RWPE1 (cell line): ENCODE measurements at places on chromosomes 4 and X.

DNA sequence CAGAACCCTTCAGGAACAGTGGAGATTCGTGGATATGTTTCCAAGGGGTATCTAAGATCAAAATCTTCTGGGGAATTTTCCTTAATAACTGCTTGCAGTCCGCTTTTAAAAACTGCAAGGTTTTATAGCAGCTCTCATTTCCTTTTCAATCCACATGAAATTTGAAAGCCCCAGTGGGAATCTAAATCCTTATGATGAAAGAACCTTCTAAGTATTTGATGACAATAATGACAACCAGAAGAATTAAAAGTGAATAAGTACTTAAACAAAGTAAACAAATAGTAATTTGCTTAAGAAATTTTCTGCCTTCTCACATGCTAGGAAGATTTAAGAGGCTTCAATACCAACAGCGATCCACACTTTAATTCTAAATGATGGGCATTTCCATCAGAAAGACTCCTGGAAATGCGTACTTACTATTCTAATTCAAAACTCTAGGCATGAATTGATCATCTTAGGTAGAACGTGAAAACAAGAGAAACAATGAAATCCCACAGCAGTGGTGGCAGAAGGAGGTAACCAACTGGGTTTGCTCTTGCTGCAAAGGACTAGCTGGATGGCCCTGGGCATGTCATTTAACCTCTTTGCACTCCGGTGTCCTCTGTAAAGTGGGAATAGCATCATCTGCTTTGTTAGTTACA, 37.6 kb upstream of the S100G start:
- no peak for DNase-seq

DNA sequence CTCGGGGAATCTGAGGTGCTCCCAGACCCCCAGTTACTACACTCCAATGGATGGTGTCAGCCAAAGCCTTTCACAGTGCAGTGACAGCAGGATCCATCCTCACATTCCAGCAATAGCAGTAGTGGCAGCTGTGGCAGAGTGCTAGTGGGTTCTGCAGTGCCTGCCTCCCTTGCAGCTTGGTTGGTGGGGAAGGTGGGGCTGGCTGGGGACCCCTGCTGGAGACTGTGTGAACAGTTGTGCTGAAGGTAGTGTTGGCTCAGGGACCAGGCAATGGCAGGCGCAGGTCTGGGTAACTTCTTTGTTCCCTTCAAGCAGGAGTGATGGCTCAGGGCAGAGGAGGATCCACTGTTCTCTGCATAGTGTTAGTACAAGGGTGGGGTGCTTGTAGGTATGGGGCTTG, 343.7 kb upstream of the TRAM1L1 start:
- no peak for DNase-seq

DNA sequence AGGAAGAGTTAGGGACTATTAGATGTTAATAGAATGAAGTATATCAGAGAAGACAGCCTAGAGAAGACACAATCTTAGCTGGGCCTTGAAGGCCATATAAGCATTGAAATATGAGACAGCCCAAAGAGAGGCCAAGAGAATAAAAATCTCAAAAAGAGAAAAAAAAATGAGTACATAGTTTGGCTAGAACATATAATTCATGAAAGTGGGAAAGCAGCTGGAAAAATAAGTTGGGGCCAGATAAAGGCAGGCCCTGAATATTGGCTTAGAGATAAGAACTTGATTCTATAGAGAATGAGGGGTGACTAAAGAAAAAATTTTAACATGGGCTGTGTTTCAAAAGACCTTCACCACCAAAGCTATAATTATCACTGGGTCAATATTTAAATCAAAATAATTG, 7.4 kb upstream of the UTP3 start:
- no peak for DNase-seq

GRCh38 chrX:12058087-12058486, 80.2 kb upstream of the FRMPD4 start:
- DNase-seq = no peak

DNA sequence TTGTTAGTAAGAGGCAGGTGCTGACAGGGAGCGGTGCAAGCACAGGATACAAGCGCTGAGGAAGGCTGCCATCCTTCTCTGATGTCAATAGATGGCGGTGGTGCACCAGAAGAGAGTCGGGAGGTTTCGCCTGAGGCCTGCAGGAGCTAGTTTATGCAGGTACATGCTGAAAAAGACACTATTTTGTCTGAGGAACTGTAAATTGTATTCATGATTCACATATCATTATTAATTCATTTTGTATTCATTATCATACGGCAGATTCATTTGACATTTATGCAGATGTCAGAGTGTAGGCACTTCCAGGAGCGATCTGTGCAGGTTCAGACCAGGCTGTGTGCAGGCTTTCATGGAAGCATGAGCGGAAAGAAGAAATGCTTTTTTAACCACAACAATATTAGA, 824.0 kb downstream of the STIM2 start:
- peak; percentile 19 for DNase-seq

GRCh38 chr4:167854881-167855280, 237.5 kb upstream of the ANXA10 start:
- no peak for DNase-seq
